Mesendoderm (in vitro differentiated cells): ENCODE measurements at places on chromosomes 7 and 10.

- DNase-seq: no peak
Measured at GRCh38 chr10:93995598-93996271, 2.0 kb downstream of the PLCE1 start.

GRCh38 chr10:94092848-94093247 is 99.1 kb downstream of the PLCE1 start:
- DNase-seq: no peak

DNA sequence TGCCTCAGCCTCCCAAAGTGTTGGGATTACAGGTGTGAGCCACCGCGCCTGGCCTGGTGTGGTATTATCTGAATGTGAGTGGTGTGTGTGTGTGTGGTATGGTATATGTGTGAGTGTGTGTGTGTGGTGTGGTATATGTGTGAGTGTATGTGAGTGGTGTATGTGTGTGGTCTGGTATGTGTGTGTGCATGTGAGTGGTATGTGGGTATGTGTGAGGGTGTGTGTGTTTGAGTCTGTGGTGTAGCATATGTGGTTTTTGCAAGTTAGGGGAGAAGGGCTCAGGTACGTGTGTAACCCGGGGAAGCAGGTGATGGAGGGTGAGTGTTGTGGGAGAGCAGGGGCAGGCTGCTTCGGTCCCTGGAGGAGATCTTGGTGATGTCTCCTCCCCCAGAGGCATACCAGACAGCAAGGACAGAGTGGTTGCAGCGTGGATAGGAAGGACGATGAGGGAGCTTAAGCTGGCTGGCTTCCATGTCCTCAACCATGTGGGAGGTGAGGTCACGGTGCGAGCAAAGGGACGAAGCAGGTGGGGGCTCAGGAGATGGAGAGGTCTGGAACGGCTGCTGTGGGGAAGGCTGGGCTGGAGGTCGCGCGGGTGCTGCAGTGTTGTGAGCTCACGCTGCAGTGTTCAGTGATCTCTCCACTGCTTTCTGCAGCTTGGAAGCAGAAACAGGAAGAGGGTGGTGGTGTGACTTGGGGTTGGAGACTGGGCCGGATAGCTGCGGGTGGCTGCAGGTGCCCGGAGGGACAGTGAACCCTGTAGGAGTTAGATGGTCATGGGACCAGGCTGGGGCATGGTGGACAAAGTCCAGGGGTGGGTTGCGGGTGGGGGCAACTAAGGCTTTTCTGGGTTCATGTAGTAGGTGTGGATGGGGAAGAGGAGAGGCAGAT is 5.0 kb downstream of the ZYX start:
- no peak for DNase-seq

GRCh38 chr10:132810141-132810806 is 24.3 kb upstream of the NKX6-2 start:
- DNase-seq: no peak

DNA sequence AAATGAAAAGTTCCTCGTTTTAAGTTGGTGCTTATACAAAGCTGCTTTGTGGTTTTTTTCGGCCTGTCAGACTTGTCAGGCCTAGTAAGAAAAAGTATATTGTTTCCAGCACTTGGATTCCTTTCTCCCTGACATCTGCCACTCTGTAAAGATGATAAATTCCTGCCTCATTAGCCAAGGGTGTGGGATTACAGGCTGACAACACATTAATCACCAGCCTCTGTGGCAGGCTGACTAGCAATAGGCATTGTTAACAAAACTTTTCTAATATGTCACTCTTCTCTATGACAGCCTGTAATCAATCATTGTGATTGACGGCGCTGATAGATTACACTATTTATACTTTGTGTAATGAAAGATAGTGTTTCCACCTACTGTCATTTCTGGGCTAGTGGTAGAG is 682.5 kb downstream of the LRMDA start:
- peak; percentile 57 for DNase-seq

DNA sequence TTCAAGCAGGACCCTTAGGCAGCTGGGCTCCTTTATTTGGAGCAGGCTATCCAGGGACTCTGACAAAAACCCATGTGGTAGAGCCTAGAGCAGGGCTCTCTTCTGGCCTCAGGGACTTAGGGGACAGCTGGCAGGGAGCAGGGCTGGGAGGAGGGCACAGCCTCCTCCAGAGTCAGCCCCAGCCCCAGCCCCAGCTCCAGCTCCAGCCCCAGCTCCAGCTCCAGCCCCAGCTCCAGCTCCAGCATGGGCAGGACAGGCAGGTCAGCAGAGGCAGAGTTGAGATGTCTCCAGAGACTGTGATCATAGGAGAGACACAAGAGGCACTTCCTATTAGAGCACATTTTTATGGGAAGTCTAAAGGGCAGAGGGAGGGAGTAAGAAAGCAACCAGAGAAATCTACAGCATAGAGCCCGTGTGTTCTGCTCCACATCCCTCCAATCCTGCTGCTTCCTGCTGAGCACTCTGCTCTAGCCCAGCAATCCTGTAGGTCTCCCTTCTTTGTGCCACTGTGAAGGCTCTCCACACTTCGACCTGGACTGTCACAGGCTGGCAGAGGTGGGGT is 13.3 kb upstream of the C10orf53 start:
- DNase-seq: no peak
